Kasumi-1 (cell line): ENCODE measurements at places on chromosomes 16 and 17.

- no peak for DNase-seq
Measured at GRCh38 chr16:27286451-27286850, 17.9 kb upstream of the NSMCE1 start.

GRCh38 chr16:25158401-25158800 lies 46.9 kb downstream of the LCMT1 start:
- DNase-seq, result no peak

DNA sequence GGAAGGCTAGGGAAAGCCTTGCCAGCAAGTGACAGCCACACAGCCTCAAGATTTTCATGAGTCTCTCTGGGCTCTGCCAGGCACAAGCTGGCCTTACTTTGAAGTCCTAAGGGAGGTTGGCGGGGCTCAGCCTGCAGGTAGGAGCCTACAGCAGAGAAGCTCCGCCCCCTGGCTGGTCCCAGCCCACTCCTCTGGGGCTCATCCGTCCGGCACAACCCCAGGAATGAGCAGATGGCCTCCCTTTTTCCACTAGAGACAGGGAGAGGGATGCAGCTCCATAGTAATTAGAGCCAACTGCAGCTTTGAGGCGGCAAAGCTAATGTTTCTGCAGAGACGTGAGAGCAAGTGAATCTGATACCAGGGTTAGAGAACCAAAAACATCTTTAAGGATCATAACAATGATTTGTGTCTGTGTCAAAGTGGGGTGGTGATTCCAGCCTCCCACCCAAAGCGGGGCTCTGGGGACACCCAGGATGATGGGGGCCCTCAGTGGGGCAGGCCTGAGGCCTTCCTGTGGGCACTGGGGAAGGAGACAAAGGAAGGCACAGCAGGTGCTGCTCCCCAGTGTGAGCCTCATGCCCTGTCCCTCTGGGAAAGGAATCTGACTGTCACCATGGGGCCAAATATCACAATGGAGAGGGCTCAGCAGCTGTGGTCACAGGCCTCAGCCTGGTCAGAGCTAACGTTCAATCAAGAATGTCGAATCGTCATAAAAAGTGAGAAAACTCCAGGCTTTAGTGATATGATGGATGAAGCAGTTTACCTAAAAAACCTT lies 61.5 kb downstream of the RBFOX3 start:
- DNase-seq, result no peak

GRCh38 chr16:72024862-72025382 lies 16.4 kb downstream of the DHODH start:
- DNase-seq, result no peak

DNA sequence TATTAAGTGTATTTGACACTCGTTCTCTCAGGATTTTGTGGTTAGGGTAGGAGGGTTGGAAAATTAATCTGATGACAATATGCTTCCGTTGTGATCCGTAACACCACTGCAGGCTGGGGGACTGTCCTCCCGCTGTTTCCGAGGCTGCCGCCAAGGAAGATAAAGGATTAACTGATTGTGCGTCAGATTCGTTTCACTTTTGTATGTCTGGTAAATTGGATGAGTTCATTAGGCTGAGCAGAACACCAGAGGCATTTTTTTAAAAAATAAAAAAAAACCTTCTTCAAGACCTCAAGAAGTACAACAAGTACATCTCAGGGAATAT lies 486.7 kb upstream of the SALL1 start:
- DNase-seq, result peak; percentile 30

GRCh38 chr16:5333126-5333525 lies 235.5 kb upstream of the EEF2KMT start:
- no peak for DNase-seq

DNA sequence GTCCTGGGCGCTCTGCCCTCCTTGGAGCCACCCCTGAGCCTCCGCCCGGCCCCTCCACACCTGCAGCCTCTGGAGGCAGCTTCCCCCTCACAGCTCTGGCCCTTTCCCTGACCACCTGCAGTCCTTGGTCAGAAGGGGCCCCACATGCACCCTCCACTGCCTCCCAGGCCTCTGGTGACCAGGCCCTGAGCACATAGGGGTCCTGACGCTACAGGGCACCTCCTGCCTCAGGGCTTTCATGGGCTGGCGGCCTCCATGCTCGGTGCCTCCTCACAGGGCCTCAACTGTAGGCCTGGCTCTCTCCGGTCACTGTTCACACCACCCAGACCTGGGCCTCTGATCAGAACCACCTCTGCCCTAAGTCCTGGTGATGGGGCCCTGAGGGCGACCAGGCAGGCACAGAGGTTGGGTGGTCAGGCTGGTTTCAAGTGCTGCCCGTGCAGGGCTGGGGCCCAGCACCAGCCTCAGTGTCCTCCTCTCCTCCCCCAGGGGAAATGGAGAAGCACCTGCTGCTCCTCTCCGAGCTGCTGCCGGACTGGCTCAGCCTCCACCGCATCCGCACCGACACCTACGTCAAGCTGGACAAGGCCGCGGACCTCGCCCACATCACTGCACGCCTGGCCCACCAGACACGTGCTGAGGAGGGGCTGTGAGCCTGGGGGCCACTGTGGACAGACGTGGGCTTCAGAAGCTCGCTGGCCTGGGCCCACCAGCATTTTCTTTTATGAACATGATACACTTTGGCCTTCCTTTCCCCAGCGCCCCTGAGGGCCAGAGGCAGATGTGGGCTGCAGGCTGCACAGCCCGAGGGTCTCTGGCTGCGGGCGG lies 3.9 kb downstream of the APRT start:
- DNase-seq, result no peak

- DNase-seq, result no peak
Measured at GRCh38 chr16:4399001-4399730, 17.2 kb downstream of the CORO7 start.

DNA sequence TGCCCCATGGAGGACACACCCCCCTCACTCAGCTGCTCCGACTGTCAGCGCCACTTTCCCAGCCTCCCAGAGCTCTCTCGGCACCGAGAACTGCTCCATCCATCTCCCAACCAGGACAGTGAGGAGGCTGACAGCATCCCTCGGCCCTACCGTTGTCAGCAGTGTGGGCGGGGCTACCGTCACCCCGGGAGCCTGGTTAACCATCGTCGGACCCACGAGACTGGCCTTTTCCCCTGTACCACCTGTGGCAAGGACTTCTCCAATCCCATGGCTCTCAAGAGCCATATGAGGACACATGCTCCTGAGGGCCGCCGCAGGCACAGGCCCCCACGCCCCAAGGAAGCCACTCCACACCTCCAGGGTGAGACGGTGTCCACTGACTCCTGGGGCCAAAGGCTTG lies 2.1 kb downstream of the ZNF646 start:
- no peak for DNase-seq

DNA sequence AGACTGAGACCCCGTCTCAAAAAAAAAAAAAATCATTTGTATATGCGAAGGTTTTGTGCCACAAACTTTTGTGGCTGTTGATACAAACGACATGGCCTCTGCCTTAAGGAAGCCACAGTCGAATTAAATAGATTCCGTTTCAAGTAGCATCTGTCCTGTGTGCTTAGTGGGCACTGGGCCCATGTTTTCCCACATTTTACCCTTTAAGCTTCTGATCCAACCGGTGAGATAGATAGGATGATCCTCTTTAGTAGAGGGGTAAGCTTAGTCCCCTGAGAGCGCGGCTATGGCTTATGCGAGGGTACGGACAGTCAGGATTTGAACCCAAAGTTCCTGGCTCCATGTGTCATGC lies 776 bp upstream of the TMEM219 start:
- no peak for DNase-seq

DNA sequence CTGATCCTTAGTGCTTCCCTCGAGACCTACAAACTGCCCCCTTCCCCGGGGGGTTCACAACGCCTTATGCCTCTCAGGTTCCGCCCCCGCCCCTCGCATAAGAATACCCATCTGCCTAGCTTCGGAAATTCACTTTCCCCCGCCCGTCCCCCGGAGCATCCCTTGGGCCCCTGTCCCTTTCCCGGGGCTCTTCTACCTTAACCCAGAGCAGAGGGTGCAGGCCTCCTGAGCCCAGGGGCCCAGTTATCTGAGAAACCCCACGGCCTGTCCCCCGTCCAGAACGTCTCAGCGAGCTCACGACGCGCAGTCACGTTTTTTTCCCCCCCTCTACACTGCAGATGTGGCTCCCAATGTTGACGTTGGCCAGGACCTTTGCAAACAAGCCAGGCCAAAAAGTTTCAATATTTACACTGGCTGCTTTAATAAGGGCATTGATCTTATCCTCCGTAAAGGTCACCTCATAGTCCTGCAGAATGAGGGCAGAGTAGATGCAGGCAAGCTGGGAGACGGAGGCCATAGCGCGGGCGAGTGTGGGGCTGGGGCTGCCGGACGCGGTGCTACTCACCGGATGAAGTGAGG lies 1.4 kb upstream of the NBR1 start:
- peak; percentile 47 for DNase-seq

- no peak for DNase-seq
Measured at GRCh38 chr16:628321-629061, 2.3 kb upstream of the WFIKKN1 start.

DNA sequence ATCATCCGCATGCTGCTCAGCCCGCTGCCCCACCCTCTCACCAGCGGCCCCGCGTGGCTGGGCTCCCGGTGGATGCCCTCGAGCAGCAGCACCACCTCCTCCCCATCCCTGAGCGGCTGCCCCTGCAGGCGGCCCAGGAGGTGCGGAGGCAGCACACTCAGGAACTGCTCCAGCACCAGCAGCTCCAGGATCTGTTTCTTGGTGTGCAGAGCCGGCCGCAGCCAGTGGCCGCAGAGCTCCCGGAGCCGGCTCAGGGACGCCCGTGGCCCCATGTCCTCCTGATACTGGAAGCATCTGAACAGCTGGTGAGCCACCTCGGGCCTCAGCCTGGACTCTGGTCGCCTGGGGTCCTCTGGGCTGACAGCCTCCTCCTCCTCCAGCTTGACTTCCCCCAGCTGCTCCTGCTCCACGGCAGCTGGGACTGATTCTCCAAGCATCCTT lies 6.6 kb downstream of the ZSCAN10 start:
- no peak for DNase-seq

DNA sequence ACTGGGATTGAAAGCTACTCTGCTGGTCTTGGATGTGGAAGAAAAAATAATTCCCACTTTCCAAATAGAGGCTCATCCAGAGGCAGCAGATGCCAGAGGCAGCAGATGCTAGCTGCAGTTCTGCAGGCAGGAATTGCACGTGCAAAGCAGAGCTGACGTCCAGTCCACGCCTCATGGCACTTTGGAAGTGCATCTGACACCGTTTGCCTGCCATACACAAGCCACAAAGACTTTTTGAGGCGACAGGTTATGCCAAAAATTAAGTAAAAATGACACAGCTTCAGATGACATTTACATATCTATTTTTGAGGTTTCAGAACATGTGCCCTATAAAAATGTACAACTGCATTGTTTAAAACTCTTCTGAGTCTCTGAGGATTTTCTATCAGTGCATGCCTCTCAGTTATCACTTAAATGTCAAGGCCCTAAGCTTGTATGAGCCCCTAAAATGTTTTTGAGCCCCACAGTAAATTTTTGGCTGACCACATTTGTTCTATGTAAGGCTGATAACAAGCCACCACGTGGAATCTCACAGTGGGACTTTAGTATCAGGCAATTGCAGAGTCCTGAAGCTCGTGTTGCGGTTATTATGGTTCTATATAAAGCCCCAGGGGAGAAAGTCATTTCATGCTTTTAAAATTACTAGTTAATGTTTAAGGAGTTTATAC lies 239.2 kb downstream of the PRKCA start:
- no peak for DNase-seq

GRCh38 chr17:79946352-79947231 lies 89.1 kb downstream of the TBC1D16 start:
- no peak for DNase-seq

- no peak for DNase-seq
Measured at GRCh38 chr16:89434490-89434889, 55.9 kb downstream of the ANKRD11 start.

GRCh38 chr17:1312261-1312870 lies 32.9 kb downstream of the TRARG1 start:
- DNase-seq, result no peak

GRCh38 chr17:27490391-27490790 lies 34.1 kb downstream of the KSR1 start:
- no peak for DNase-seq

DNA sequence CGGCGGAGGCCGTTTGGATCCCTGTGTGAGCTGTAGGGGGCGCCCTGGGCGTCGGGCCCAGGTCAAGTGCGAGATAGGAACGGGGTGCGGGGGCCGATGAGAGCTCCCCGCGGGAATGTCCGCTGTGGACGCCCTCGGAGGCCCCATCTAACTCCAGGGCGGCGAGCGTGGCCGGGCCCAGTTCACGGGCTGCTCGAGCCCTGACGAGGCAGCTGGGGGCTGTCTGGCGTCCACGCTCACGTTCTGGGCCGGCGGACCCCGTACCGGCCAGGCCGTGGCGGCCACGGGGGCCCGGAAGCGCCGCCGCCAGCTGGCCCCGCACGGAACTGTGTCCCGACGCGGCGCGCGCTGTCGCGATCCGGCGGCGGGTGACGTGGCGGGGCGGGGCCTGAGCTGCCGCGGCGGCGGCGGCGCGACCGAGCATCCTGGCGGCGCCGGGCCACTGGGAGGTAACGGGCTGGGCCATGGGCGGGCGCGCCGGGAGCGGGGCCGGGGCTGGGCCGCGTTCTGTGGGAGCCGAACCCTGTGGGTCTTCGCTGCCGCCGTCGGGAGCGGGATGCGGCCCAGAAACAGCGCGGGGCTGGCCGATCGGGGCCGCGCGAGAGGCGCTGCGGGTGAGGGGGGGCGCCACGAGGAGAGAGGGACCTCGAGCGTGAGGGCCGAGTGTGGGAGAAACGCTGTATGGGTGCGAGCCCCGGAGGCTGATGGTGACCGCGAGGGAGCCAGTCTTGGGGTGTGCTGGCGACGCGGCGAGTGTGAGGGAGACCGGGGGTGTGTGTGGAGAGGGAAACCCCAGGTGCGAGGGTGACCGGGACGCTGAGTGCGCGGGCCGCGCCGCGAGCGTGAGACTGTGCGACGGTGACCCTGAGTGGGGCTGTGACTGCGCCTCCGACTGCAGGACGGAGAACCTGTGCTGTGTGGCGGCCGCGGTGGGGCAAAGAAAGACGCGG lies at the start of gene SLC7A6:
Gene SLC7A6, plus strand, starts transcription at position 399 of the 950 bp plus-strand sequence. CDS start 10,201 bp downstream, outside the sequence.
- peak; percentile 72 for DNase-seq

DNA sequence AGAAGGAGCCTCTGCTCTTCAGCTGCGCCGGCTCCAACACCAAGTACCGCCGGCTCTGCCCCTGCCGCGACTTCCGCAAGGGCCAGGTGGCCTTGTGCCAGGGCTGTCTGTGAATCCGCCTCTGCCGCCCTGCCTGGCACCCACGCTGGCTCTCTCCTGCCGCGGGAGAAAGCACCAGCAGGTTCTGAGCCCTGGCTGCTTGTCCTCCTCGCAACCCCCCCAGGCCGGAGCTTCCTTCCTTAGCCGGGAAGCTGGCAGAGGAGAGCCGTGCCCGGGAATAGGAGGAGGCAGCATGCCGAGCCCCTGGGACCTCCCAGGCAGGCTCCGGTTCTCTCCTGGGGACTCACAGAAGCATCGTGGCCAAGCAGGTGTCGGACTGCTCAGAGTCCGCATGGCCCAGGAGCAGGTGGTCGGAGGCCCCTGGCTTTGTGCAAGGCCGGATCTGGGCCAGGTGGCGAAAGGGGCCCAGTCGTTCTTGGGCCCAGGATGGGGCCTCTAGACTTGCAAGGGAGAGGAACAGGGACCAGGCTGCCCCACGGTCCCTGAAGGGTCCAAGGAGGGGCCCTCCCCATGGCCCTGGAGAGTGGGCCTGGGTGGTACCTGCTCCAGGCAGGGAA lies 80.6 kb downstream of the MGAT5B start:
- DNase-seq, result no peak
